ENCODE measurements at places on chromosomes 4 and X.
A peak's percentile ranks its signal among the peaks of the same experiment; 100 is the strongest.

DNA sequence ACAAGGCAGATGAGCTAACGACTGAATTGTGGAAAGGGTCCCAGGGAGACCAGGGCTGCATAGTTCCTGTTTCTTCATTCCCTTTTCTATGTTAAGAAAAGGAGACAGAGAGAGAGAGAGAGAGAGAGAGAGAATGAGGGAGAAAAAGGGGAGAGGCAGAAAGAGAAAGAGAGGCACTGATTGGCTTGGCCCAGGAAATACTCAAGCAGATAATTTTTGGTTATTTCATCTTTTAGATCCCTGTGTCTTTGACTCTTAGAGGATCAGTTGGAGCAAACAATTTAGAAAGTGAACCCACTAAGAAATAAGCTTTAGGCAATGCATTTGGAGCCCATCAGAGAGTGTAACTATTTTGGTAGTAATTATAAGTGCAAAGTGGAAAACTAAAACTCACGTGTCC is 103.4 kb downstream of the CEP44 start:
- DNase-seq: no peak

DNA sequence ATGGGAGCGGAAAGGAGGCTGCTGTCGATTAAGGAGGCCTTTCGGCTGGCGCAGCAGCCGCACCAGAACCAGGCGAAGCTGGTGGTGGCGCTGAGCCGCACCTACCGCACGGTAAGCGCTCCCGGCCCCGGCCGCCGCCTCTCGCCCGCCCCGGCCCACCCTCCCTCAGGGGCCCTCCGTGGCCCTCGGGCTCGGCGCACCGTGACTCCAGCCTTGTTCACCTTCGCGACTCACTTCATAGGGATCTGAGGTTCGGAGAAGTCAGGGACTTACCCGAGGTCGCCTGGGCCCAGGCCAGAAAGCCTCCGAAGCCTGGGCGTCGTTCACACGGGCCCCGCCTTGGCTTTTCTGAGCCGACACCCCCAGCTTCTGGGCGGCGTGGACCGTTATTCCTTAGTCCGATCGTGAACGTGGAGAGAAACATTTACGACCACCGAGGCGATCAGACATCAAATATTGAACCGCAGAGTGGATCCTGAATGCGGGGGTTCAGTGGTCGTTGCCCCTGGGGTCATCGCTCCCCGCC is 362 bp downstream of the NCAPG start:
- DNase-seq: no peak

- DNase-seq: no peak
These were observed 44.6 kb upstream of the TMEM164 start for GRCh38 chrX:109958266-109958665.

DNA sequence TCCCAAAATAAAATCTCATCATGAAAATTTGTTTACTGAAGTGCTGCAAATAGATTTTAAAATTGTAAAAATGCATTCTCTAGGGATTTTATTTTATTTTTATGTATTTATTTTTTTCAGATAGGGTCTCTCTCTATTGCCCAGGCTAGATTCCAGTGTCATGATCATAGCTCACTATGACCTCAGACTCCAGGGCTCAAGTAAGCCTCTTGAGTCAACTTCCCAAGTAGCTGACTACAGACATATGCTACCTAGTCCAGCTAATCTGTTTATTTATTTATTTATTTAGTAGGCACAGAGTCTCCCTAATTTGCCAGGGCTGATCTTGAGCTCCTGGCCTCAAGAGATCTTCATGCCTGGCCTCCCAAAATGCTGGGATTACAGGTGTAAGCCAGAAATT is 317.7 kb upstream of the ANXA10 start:
- DNase-seq: no peak

DNA sequence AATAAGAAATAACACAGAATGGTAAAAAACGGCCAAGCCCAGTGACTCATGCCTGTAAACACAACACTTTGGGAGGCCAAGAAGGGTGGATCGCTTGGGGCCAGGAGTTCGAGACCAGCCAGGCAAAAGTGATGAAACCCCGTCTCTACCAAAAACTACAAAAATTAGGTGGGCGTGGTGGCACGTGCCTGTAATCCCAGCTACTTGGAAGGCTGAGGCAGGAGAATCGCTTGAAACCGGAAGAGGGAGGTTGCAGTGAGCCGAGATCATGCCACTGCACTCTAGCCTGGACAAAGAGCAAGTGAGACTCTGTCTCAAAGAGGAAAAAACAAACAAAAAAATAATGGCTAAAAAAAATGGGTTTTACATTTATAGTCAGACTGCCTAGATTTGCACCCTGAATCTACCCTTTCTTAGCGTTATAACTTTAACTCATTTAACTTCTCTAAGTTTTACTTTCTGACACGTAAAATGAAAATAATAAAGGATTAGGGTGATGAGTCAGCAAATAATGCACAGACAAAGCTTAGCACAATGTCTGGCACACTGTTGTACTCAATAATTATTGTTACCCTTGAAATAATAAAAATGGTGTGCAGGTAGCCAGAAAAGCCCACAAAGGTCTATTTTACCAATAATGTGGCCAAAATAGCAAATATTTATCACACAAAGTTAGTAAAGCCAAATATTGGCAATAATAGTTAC is 55.0 kb downstream of the ATP11C start:
- no peak for DNase-seq

- no peak for DNase-seq
These were observed 115.2 kb upstream of the LNX1 start for GRCh38 chr4:53706422-53707032.

DNA sequence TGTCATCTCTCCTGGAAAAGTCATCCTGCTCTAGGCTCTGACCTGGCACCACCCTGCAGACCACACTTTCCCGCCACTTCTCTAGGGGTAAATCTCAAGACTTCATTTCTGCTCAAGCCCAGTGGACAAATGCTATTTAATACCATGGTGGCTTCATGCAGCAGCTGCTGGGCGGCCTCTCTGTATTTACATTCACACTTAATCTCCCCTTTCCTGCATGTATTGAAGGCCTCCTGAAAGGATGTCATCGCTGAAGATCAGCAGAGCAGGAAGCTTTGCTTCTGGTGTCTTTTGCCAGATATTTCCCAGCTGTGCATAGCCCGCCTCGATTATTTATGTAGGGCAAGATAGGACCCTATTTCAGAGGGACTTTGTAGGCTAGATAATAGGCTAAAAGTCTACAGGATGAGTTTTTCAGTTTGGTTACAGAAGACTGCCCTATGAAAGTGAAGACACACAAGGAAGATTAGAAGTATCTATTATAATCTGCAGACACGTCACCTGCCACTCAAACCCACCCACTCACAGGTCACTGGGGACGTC is 17.2 kb downstream of the PROM1 start:
- DNase-seq: no peak

DNA sequence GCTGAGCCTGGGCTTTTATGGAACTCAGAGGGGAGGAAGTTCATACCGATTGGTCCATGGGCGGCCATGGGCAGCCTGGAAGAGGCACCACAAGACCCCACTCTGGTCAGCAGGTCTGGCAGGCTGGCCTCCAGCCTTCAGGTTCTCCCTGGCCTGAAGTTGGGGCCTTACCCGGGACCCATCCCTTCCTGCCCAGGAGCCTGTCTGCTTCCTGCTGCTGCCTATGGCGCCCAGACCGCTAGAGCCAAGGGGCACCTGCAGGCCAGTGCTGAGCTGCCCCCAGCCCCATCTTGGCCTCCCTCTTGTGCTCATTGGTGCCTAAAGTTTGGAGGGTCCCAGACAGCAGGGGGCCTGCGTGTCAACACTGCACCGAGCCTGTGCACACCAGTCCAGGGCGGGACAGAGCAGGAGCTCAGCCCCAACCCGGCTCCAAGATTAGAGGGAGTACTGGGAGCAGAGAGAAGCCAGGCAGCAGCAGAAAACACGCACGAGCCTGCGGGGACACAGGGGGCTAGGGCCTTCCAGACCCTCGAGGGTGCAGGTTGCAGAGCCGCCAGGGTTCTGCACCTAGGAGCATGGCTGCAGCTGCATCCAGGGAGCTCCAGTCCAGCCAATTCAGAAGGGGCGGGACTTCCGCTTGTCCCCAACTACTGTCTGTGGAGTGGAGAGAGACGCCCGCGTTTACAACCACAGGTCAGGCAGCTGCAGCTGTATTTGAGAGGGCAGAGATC is 30.7 kb upstream of the ZNF280C start:
- DNase-seq: no peak

DNA sequence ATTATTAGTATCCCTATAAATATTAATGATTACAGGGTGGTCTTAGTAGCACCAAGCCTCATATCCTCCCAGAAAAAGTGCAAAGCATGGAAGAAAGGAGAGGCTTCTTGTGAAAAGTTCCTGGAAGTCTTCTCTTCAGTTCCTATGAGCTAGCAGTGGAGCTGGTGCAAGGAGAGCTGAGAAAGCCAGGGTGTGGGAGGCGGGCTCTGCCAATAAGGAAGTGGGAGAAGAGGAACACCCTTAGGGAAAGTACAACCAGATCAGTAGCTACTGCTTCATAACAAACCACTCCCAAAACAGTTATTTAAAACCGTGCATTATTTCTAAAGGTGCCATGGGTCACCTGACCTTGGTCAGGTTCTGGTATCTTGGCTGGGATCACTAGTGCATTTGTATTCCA is 72.4 kb downstream of the MAP9 start:
- DNase-seq: no peak

GRCh38 chr4:55183926-55184599 is 58.7 kb upstream of the KDR start:
- peak; percentile 93 for DNase-seq

DNA sequence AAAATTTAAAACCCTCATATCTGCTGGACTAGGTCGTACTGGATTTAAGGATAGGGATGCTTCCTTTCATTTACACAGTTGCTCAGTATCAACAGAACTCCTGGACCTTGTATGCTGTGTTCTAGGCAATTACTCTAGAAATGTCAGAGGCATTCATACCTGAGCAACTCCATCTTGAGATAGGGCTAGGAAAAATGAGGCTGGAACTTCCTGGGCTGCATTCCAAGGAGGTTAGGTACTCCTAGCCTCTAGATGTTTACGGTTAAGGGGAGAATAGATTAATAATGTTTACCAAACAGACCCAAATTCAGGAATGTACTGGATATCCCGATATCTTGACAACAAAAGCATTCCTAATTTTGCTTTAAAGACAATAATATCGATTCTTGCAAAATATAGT is 84.7 kb upstream of the NLGN4X start:
- no peak for DNase-seq

DNA sequence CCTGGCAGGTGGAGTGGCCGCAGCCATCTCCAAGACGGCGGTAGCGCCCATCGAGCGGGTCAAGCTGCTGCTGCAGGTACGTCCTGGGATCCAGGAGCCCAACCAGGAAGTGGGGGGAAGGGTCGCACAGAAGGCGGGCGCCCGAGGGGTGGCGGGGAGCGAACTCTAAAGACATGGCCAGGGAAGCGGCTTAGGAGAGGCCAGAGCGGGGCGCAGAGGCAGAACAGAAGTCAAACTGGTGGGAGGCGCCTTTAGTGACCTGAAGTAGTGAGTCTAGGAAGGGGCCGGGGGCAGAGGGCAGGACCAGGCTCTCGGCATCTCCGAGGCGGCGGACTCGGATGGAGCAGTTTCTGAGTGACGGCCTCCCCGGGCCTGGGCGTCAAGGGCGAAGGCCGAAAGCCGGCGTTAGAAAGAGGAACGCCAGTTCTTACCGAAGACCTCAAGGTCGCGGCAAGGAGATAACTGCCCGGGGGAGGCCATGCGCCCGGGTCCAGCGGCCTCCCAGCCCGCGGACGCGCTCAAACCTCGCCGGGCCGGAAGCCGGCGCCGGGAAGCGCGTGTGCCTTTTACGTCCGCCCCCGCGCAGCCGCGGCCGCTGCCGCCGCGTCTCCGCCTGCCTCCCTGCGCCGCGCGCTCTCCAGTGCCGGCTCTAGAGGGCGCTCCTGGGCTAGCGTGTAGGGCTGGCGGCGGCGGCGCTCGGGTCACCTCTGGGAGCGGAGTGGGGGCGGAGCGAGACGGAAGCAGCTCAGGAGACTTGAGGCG is 488 bp downstream of the SLC25A5 start:
- DNase-seq: no peak

GRCh38 chr4:39936565-39937418 is 40.9 kb downstream of the PDS5A start:
- no peak for DNase-seq

- no peak for DNase-seq
These were observed at the start of gene RAB33A for GRCh38 chrX:130171446-130172126. RAB33A (plus strand) TSS chrX:130171962; CDS start chrX:130172063, 101 bp downstream.

DNA sequence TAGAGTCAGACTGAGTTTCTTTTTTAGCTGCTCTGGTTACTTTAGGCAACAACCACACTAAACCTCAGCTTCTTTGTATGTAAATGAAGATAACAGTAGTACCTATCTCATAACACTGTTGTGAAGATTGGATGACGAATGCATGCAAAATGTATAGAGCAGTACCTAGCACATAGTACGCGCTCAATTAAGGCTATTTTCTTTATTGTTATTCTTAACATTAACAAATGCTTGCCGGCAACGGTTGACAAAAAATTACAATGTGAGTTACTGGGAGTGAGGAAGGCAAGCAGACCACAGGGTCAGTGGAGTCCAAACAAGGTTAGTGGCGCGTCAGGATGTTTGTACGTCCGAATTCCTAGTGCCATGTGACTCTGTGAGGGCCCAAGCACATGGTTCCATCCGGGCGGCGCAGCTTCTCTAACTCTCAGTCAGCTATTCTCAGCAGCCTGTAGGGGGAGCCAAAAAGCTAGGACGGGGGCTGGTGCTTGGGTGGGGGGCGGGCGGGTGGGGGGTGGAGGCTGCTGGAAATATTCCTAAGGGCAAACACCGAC is 821 bp upstream of the NALF2 start:
- no peak for DNase-seq

GRCh38 chrX:107484002-107484726 is 34.7 kb downstream of the FRMPD3 start:
- DNase-seq: no peak

DNA sequence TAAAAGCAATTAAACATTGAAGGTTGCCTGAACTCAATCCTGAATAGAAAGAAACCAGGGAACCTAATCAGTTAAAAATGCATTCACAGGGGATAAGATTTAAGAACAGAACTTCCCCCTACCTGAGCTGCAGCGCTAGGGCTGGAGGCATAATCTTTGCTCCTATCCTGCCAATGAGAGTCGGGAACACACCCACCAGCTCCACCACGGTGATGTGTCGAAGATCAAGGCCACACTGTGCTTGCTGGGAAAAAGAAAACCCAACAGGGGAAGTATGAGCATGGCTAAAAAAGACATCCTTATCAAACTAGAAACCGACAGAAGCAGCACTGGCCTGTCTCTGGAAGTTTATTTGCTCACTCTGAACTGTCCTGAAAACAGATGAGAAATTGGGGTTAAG is 66.3 kb downstream of the SRPX start:
- no peak for DNase-seq

DNA sequence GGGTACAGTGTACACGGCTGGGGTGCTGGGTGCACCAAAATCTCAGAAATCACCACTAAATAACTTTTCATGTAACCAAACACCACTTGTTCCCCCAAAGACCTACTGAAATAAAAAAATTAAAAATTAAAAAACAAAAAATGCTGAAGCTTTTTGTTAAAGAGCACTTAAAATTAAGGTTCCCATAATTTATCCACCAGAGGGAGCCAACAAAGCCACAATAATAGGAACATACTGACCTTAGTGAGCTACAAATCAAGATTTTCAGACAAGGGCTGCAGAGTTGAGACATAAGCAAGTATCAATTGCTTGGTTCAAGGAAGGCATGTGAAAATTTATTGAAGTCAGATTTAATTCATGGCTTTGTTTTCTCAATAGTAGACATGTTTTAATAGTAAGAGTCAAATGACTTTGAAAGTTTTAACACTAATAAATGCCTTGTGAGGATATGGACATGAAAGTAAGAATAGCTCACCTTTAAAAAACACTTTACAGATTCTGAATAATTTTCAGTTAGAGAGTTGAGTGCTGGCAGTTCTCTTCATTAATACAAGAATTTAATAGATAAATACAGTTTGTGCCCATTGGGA is 43.0 kb upstream of the SCOC start:
- no peak for DNase-seq

GRCh38 chr4:139077567-139078355 is 62.2 kb downstream of the NOCT start:
- DNase-seq: no peak
